ENCODE measurements at places on chromosomes 7 and 10. TPM values are rescaled to one million over a fixed set of nuclear protein-coding genes. Genes with fewer than 3 reads are reported as not detected.

The EGFR gene
- total RNA-seq: not detected

DNA sequence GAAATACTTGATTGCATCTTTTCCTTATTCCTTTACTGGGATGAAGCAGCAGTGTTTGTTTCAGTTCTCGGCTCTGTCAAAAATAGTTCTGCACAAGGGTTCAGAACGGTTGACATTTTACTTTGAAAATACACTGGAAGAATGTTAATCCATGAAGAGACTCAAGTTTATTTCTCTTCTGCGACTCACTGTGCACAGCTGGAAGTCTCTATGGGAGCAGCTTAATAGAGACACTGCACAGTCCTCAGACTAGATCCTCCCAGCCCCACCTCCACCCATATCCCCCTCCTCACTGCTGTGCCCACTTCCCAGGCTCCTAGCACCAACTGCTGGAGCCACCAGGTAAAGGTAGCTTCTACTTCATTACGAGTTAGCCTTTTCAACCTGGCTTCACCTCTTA is 517.8 kb downstream of the GRID1 start:
- DNase-seq: no peak
- no peaks in the 10 kb centered on the region for H3K27me3 ChIP-seq
- no peaks in the 10 kb centered on the region for H3K4me1 ChIP-seq
- no peaks in the 10 kb centered on the region for H3K36me3 ChIP-seq

The CCL24 gene
- total RNA-seq: not detected

The CLCN1 gene
- total RNA-seq: not detected

GRCh38 chr10:121961456-121961855 is 13.6 kb downstream of the NSMCE4A start:
- no peak for DNase-seq
- H3K4me1 ChIP-seq: peaks cover under 1% of the 10 kb centered on the region
- no peaks in the 10 kb centered on the region for H3K27me3 ChIP-seq
- peaks cover 47% of the 10 kb centered on the region for H3K36me3 ChIP-seq

All from activated CD4-positive, alpha-beta T cell treated with anti-CD3 and anti-CD28 coated beads, Interleukin-2, amount 10 ng/mL, durations not matched to agents 24 days and 14 days (primary cell).